Fibroblast of skin of abdomen (primary cell): ENCODE measurements at places on chromosomes 6 and 20.

- DNase-seq: no peak
Measured at GRCh38 chr20:35274172-35275092, 3.5 kb downstream of the MMP24OS start.

GRCh38 chr20:15618912-15619311 lies 954.3 kb downstream of the KIF16B start:
- DNase-seq: no peak

GRCh38 chr6:121647905-121648304 lies 212.5 kb downstream of the GJA1 start:
- DNase-seq: peak; percentile 82

DNA sequence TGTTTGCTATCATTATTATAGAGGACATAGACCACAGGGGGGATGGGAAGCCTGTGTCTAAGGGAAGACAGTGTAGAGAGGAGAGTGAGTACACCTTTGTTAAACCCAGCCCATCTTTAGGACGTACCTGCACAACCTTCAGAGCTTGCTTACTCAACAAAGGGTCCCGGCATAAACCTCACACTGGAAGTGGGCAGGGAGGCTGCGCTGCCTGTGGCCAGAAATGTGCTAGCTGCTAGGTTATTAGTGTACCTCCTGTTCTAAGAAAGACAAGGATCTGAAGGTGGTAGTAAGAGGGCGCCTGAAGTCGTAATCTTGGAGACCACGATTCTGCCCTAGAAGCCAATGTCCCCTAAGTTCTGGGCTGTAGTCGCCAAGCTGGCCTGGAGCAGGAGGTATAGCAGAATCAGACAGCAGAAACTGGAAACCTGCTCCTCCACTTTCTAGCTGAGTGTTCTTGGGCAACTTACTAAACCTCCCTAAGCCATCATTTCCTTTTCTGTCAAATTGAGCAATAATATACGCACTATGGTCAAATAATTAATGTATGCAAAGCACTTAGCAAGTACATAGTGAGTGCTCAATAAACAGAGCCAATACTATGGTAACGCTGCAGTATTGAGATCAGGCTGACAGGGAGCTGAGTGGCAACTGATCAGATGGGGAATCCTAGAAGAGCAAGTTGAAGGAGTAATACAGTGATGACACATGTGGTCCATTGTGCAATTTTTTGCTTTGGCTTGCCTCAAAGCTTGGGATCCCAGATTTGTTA lies 16.8 kb upstream of the AKIRIN2 start:
- peak; percentile 20 for DNase-seq
